ENCODE measurements at places on chromosomes 1 and 21.

DNA sequence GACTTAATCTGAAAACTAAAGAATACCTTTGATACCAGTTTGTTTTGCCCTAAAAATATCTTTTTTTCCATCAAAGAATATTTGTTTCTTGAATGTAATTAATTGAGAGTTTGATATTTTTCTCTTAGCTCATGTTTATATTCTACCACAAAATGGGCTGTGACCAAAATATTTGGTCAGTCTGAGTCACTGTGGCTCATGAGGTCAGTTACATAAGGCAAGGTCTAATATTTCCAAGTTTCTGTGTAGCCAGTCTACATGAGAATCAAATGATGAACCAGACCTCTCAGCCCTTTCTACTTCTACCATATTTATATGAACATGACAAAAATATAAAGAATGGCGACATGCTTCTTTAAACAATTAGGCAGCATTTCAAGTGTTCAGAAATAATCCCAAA, 83.0 kb upstream of the IVNS1ABP start:
- DNase-seq = no peak

DNA sequence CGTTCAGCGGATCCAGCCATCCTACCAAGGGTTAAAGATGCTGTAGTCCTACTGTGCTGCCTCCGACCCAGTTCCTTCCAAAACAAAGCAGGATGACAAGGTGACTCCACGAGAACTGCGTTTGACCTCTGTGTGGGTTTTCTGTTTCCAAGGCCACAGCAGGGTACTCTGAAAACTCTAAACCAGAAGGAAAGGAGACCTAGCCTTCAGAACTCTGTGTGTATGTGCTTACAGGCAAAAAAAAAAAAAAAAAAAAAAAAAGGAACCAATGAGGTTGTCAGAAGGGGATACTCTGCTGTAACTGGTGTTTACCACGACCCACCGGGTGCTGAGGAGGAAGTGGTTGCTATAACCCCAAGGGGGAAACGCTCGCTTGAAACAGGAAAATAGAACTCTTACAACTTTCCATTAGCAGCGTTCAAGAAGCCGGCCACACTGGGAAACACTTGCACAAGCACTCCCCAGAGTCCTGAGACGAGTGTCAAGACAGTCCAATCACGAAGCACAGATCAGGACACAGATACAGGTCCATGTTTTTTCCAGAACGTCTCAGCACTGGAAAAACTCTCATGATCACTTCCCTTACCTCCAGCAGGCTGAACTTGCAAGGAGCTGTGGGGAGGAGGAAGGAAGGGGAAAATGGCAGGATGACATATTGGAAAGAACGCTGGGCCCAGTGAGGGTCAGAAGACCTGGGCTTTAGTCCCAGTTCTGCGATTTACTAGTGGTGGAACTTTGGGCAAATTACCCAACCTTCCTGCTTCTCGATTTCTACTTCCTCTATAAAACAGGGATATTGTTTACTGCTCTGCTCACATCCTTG, 64.0 kb downstream of the ITPKB start:
- peak; percentile 63 for DNase-seq

DNA sequence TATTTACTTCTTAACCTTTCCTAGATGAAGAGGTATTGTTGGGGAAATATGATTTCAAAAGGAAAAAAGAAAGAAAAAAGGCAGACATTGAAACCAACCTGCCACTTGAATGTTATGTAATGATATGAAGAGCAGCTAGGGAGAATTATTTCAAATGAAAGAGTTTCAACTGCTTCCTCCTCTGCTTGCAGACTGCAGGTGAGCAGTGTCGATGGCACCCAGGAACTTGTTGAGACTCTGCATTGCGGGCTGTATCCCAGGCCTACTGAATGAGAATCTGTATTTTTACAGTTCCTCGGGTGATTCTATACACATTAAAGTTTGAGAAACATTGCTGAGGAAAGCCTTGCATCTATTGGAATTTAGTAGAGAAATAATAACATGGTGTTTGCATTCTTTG, 3.7 kb upstream of the RUNX1 start:
- no peak for DNase-seq

DNA sequence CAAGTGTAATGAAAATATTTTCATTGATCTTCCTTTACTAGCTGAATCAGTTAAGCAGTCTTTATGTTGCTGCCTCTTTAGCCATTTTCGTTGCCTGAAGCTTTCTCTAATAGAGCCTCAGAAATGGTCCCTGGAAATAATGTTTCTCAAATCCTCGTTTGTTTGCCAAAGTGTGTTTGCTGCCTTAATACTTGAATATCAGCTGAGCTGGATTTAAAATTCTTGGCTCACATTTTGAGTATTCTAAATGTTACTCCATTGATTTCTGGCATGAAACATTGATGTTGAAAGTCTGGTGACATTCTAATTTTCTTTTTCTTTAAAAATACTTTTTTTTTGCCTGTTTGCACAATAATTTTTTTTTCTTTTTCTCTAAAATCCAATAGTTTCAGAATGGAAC, 84.6 kb upstream of the SERBP1 start:
- DNase-seq = no peak

DNA sequence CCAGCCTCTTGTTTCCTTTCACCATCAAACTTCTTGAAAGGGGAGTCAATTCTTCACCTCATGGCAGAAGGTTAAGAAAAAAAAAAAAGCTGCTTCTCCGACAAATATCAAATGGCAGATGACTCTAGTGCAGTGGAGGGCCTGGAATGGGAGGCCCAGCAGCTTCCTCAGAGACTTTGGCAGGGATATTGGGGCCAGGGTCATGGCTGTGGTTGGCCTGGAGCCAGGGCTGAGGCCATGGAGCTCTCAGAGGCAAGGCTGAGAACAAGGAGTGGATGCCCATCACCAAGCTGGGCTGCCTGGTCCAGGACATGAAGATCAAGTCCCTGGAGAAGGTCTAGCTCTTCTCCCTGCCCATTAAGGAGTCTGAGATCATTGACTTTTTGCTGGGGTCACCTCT, 18.7 kb downstream of the MTF1 start:
- no peak for DNase-seq

DNA sequence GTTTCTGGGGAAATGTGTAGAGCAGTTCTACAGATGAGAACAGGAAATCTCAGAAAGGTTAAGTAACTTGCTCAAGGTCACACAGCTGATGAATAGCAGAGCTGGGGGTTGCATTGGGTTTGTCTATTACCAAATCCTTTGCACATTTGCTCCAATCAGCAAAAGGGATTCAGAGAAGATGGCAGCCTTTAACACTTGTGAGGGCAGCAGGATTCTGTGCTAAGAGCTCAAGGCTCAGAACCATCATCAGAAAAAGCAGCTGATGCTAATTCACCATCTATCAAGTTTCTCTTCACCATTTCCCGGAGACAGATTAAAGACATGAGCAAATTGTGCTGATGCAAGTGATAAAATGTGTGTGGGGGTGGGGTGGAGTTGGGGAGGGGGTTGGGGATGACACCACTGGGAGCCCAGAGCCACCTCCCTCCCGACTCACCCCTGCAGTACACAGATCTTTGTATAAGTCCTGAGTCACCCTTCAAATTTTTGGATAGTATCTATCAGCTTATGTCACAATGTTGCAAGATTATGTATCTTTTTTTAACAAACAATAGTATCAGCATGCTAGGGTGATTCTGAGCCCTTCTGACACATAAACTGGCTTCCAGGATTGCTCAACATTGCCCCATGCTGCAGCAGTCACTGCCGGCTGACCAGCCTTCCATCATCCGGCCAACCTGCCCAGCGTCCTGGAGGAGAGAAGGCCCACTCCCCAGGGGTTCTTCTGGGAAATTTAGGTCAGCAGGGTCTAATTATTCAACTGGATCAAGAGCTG, 2.8 kb upstream of the SPSB1 start:
- no peak for DNase-seq

DNA sequence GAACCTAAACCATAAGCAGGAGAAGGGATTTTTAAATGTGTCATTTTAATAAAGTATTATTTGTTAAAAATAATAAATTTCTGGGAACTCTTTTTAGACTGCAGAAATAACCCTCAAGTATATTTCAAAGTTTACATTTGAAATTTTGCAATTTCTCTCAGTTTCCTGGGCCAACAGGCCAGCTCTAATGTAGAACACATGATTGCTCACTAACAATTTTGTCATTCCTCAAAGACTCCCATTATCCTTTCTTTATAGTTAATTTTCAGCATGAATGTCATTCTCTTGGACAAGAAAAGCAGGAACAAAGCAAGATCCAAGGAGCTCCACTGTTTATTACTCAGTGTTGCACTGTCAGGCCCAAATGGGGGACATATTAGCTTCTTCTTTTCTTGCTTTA, 119.4 kb upstream of the VANGL1 start:
- no peak for DNase-seq

- no peak for DNase-seq
Observed at GRCh38 chr1:155130272-155131006, 2.8 kb downstream of the EFNA1 start.

DNA sequence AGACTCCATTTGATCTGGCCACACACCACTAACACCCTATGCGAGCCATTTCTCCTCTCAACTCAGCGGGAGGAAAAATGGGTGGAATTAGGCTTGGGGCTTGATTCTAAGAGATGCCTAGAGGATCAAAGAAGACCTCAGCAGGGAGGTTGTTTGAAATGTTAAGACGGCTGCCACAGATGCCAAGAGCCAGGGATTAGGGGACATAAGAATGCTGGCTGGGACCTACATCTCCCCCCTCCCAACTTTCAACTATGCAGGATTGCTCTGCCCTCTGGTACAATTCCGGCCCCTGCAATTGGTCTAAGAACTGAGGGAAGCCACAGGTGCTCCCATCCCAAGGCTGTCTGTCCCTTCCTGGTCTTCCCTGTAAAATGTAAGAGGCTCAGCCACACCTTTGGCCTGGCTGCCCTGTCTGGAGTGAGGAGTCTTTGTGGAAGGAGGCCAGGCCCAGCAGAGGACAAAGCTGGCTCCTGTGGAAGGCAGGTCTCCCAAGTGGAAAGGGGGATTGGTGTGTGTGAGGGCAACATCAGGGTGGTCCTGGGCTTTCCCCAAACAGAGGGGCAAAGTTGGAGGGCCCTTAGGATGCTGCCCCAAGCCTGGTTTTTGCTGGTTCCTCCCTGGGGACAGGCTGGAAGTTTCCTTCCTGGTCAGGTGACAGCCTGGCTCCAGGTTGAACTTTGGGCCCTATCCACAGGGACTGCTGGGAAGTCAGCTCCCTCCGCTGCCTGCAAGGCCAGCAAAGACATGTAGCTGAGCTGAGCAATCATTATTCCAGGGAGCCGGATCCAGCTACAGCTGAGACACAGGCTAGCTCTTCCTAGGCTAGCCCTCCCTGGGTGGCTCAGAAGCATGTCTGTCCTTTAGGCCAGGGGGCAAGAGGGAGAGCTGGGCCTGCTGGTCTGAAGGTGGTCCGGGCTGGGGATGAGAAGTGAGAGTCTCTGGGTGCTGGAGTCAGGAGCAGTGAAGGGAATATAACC, 34.5 kb upstream of the SYNC start:
- no peak for DNase-seq

GRCh38 chr1:30657131-30658013, 66.0 kb downstream of the MATN1 start:
- DNase-seq = no peak

DNA sequence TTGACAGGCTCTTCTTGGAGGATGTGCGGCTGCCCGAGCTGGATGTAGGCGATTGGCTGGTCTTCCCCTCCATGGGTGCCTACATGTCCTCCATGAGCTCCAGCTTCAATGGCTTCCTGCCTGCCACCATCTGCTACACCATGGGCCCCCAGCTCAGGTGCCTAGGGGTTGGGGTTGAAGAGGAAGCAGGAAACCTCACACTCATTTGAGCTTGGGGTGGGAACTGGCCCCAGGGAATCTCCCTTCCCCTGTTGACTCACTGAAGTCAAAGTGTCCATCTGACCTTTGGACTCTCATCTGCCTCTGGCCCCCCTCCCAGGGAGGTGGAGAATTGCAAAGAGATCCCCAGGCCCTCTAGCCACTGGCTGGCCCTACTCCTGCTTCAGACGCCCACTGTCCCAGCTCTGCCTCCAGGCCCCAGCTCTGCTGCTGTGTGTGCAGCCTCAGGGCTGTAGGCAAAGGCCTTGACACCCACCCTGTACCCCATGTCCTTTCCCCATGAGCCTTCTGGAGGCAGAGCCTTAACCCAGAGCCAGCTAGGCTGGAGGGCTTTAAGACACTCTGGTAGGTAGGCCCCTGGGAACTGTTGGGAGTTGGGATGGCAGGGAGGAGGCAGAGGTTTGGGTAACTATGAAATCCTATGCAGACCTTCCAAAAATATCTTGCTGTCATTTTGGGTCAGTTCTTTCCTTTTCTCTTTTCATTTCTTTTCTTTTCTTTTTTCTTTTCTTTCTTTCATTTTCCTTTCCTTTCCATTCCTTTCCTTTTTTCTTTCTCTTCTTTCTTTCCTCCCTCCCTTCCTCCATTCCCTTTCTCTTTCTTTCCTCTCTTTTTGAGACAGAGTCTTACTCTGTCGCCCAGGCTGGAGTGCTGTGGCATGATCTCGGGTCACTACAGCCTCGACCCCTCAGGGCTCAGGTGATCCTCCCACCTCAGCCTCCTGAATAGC, 66.9 kb upstream of the TINAGL1 start:
- DNase-seq = no peak

- no peak for DNase-seq
Observed at GRCh38 chr1:94602802-94603625, 61.5 kb upstream of the F3 start.

- no peak for DNase-seq
Observed at GRCh38 chr1:176119549-176119948, 87.5 kb downstream of the COP1 start.

GRCh38 chr1:92065042-92065441, 10.2 kb downstream of the SETSIP start:
- DNase-seq = no peak

DNA sequence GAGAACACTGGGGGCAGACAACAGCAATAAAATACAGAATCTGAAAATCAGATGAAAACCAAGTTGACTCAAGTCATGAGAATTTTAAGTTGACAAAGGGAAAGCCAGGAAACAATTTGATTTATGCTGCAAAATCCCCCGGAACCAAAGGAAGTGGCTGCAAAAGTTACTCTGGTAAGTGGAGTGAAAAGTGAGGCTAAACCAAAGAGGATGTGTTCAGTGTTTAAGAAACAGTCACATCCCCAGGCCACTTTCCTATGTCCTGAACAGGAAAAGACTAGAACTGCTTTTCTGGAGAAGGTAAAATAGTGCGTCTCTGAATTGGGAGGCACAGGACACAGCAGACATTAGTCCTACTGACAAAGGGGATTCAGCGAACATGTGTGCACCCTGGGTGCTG, 5.9 kb downstream of the TARBP1 start:
- no peak for DNase-seq

DNA sequence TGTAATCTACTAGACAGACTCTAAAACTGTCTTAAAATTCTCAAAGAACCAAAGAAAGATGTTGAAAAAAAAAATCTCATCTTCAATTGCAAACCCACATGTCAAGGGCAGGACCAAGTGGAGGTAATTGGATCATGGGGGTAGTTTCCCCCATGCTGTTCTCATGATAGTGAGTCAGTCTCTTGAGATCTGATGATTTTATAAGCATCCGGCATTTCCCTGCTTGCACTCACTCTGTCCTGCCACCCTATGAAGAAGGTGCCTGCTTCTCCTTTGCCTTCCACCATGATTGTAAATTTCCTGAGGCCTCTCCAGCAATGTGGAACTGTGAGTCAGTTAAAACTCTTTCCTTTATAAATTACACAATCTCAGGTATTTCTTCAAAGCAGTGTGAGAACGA, 257.0 kb downstream of the HHIPL2 start:
- no peak for DNase-seq

Data from stimulated activated CD8-positive, alpha-beta memory T cell treated with anti-CD3 and anti-CD28 coated beads, Interleukin-15, amount 100 ng/mL, for 1 hour (primary cell).